ENCODE measurements at places on chromosomes 13 and 19.

DNA sequence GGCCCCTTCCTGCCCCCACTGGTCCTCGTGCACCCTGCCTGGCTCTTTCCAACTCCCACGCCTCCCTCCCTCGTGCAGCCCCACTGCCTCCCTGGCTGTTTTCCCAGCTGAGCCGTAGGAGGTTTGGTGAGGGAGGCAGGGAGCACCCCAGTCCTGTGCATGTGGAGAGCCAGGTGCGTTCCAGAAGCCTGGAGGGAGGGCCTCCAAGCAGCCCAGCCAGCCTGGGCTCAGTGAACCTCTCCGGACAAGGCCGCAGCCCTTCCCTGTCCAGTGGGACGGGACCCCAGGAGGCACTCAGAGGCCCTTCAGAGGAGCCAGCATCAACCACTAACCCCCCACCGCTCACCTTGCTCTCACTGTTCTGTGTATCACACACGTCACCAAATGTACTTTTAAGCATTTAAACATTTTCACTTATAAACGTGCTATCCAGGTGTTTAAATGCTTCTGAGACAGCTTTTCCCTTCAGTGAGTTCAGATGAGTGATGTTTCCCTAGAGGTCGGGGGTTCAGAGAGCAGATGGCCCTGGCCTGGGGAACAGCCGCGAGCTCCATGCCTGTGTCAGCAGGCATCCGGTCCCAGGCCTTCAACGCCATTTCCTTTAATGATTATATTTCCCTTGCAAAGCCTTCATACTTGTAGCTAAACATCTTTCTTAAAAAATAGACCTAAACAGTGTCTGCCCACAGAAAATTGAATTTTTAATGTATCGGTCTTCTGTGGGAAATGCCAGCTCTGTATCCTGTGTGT is 122.6 kb downstream of the ATP11A start:
- no peak for DNase-seq

DNA sequence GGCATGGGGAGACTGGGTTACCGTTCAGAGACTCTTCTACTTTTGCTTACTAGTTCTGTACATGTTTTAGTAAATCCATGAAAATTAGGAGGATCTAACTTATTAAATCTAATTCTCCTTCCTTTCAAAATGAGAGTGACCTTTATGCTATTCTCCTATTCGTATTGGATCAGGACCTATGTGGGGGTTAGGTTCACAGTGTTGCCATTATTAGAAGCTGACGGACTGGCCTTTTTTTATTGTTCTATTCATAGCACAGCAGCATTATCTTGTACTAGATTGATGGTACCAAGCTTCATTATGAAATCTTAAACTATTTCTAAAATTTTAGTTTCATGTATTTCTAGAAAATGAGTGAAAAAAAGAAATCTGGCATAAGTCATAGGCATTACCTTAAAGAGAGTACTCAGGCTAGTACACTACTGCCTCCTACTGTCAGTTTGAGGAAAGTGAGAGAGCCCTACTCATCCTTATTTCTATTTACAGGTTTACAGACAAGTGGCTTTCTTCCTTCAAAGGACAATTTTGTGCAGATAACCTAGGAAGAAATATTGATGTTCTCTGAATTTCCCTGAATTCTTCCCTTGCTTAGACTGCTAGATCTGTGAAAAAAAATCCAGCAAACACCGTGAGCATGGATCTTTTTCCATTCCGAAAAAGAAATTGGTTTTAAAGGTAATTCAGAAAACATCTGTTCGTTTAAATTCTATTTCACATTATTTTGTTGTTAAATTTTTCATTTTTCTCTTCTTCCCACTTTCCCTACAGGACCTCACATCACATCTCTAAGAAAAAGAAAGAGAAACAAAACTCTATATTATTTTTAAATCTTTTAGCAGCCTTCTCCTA is 485.5 kb downstream of the DIAPH3 start:
- DNase-seq: no peak

DNA sequence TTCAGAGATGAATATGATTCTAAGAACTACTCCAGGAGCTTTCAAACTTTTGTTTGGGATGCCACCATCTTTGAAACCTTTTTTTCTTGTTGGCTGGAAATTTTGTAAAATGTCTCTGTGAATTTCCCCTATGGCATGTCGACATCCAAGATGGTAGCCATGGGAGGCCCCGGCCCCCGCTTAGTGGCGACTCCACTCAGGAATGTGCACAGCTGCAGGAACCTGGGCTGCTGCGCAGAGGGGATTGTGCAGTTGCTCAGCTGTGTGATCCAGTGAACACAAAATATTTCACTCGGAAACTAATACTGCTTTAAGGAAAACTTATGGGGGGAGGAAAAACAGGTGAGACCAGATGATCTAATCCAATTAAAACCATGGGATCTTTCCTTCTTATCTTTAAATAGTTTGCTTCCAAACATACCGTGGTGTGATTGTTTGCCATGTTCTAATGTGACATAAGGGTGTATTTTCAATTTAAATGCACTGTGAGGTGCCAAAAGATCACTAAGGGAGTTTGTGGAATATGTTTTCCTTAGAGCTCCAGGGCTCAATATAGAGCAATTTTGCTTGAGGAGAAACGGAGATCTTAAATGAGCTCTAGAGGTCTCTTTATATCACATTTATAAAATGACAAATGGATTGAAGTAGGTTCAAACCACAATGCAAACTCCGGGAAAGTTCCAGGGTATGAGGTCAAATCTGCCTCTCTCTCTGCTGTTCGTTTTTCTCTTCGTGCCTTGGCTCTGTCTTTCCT is 497.7 kb downstream of the FGF9 start:
- no peak for DNase-seq

- no peak for DNase-seq
Observed at GRCh38 chr13:78182813-78183212, 264.2 kb upstream of the EDNRB start.

DNA sequence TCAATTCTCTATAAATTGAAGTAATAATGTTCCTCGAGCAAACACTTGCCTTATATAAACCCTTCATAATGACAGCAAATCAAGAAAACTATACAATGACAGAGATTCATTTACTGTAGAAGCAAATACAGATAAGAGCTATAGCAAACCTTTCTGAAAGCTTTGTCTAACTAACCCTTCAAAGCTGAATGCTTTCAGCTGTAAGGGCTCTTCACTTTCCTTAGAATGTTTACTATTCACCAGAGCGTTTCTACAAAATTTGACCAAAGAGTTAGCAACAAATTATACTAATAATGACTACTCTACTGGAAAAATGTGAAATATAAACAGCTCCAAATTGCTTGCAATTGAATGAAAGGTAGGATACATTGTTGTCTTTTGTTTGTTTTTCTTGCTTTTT is 218.1 kb downstream of the SLITRK5 start:
- DNase-seq: no peak
